ENCODE measurements at places on chromosomes 5 and 9.

GRCh38 chr5:143652108-143652700, 159.8 kb upstream of the HMHB1 start:
- DNase-seq, result no peak

DNA sequence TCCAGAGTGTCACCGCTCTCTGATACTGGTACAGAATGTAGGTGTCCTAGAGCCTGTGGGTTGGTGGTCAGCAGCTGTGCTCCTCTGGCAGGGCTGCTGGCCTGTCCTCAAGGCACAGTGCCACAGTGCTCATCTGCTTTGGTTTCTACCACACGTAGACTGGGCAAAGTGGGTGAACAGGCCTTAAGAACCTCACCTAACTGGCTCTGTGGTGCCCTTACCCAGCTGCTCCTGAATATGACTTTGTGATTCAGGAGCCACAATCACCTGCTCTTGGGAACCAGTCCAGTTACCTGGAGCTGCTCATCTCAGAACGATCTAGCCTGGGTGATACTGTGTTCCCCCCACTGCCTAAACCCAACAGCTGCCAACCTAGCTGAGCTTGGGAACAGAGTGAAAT, 6.4 kb downstream of the NOP16 start:
- no peak for DNase-seq

DNA sequence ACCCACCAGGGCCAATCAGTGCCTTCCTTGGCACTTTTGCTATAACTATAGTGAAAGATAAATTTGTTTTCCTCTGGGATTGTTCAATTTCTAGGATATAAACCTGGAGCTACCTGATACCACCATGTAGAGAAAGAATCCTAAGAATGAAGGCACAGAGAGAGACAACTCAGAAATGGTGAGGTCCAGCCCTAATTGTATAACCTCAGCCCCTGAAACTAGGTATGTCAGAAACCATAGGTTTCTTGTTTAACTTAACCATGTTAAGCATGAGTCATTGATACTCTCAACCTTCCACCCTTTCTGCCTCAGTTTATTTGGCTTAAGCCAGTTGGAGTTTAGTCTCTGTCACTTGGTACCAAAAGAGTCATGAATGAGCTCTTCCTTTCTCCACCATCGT, 4.6 kb upstream of the SPZ1 start:
- no peak for DNase-seq

DNA sequence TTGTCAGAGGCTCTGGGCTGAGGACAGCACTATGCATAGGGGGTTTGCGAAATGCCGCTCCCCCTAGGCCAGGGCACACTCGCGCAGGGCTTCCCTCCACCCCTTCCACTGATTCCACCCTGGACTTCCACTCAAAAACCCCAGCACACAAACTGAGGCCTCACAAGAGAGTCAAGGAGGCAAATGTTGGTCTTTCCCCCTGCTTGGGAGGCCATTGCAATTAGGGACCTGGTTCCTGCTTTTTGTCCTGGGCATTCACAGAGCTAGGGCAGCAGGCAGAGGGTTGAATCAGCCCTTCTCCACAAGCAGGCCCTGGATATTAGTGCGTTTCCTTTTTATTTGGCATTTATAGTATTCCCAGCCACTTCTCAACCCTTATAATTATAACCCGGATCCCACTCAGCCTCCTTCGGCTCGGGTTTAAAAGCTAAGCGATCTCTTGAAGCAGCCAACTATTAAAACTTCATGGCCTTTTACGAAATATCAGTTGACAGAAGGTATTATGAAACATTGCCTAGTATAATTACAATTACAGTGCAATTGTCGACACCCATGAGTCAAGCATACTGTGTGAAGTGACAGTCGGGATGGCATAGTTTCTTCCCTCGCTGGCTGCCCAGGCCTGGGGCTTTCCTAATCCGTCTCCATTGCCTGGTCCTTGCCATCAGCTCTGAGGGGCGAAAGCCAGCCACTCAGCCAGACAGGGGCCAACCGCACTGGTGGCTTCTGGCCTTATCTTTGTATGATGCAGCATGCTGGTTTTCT, 285.5 kb upstream of the MAP3K1 start:
- DNase-seq, result no peak

GRCh38 chr5:33379757-33380156, 61.0 kb upstream of the TARS1 start:
- no peak for DNase-seq

GRCh38 chr5:34889394-34889793, 25.9 kb downstream of the RAD1 start:
- DNase-seq, result no peak

Data from foreskin keratinocyte (primary cell).